ENCODE measurements at places on chromosomes 5 and 9. TPM values are rescaled to one million over a fixed set of nuclear protein-coding genes. Genes with fewer than 3 reads are reported as not detected.

DNA sequence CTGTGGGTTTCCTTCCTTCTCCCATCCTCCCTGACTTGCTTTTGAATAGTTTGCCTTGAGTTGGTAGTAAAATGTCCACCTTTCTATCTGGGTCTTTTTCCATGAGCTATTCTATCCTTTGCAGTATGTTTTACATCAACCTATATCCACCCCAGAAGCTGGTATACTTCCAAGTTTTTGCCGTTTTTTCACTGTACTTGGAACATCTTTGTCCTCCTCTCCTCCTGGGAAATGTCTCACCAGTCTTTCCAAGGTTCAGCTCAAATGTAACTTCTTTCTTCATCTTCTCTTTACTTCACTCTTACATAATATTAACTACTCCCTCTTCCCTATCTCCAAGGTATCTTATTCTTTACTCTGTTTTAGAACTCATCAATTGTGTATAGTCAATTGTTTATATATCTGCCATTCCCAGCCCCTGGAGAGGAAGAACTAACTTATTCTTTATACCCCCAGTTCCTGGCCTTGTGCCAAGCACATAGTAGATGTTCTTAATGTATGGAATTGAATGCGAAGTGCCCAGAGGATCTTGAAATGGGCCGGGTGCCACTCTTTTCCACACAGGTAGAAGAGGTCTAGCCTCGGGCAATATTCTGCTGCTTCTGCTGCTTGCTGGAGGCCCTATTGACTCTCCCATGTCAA, 34.9 kb upstream of the SLC1A3 start:
- DNase-seq, result no peak

DNA sequence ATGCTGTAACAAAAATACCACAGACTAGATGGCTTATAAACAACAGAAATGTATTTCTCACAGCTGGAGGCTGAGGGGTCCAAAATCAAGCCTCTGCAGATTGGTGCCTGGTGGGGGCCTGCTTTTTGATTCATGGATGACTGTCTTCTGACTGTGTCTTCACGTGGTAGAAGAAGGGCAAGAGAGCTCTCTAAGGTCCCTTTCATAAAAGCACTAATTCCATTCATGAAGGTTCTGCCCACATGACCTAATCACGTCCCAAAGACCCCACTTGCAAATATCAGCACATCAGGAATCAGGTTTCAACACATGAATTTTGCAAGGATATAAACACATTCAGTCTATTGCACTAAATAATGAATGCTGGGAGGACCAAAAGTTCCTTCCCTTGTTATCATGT, 278.4 kb downstream of the MARCHF11 start:
- no peak for DNase-seq

- no peak for DNase-seq
Measured at GRCh38 chr9:109113254-109113653, 6.5 kb downstream of the TMEM245 start.

DNA sequence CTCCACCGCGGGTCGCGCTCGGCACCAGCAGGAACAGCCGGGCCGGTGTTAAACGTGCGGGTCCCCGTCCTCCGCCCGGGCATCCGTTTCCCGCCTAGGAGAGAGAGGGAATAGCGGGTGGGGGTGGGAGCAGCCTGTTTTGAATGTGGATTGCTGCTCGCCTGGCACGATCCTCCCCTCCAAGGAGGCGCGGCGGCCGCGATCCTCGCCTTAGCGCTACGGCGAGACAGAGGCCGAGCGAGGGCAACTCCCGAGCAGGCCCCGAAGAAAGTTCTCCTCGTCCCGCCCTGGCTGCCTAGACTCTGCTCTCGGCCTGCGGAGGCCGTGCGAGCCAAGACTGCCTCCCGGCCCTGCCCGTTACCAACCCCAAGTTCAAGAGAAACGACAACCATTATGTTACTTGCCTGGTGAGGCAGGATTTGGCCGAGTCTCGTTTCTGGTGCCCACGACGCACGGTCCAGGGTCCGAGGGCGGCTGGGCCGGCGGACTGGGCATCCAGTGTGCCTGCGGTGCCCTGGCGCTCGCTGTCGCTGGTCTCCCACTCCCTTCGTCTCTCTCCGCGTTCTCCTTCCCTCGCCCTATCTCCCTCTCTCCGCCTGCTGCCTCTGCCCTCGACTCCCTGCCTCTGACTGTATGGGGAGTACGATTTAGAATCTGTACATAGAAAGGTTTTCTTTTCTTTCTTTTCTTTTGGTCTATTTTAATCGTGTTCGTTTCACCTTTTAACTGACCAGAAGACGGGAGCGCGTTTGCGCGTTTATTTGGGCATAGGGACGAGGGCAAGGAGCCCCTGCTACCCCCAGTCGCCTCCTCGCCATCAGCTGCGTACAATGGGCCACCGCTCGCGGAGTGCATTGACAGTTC, 724 bp downstream of the NR2F1-AS1 start:
- DNase-seq, result no peak

GRCh38 chr5:72649449-72649848, 142.2 kb upstream of the ZNF366 start:
- no peak for DNase-seq

DNA sequence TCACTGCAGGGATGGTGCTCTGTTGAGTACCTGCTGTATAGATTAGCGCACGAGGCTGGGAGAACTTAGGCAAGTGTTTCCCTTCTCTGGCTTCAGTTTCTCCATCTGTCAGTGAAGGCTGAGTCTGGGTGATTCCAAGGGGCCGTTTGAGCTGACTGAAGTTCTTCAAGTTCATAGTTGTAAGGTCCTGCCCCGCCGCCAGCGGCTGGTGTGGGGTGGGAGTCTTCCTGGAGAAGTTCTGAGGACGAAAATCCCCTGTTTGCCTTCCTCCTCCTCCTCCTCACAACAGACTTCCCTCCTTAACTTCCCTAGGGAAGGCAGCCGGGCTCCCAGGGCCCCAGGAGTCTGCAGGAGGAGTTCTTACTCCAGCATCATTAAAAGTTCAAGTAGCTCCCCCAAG, 1.7 kb upstream of the HRCT1 start:
- DNase-seq, result no peak

DNA sequence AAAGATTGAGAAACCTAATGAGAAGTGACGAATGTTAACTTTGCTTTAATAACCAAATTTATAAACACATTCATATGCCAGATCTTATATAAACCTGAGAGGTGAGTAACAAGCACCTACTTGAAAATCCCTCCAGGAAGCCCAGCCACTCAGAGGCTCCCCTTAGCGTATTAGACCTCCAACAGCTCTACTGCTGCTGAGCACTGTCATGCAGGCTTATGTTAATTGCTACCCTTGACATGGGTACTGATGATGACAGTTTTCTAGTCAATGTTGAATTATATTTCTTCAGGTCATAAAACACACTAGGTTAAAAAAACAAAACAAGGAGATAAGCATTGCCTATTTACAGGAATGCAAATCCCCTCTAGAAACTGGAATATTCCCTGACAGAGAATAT, 161.2 kb downstream of the MPDZ start:
- no peak for DNase-seq

The C7 gene
- total RNA-seq, result 23.3 TPM

The TGFBR1 gene
- 48.7 TPM for total RNA-seq

The CER1 gene
- not detected for total RNA-seq

The FAM120AOS gene
- total RNA-seq, result 67.1 TPM

The CD72 gene
- total RNA-seq, result 2.7 TPM

Data from colonic mucosa (tissue), 4 donors.